Hematopoietic multipotent progenitor cell (in vitro differentiated cells): ENCODE measurements at places on chromosomes 4 and X. TPM values are rescaled to one million over a fixed set of nuclear protein-coding genes. Genes with fewer than 3 reads are reported as not detected.

Gene NDNF
- total RNA-seq = not detected

Gene SULT1B1
- 0.27 TPM for total RNA-seq

DNA sequence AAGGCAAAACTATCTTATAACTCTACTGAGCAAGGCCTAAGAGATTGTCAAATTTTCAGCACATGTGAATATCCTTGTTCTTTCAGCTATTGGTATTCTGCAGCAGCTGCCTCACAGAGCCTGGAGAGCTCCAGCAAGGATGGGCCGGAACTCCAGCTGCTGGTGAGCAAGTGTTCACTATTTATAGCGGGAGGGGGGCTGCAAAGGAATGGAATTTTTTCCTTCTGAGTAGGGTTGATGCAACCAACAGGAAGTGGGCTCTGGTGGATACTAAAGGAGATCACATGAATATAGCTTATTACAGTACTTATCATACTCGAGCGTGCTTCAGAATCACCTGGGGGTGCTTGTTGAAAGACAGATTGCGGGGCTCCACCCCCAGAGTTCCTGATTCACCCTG lies 20.2 kb upstream of the SETD7 start:
- no peak for DNase-seq

DNA sequence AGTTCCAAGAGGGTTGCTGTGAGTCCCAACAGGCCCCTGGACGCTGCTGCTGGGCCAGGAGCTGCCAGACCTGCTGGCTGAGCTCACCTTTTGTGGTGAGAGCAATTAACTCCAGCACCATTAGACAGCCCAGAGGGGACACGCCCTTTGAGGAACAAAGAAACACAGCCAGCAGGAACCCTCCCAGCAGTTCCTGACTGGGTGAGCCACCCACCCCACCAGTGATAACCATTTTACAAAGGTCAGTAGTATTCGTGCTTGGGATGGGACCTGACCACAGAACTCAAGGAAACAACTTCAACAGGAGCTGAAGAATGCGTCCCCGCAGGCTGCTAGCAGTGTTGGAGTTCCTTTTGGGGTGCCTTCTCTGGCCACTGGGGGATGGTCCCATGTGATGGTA lies 38.8 kb upstream of the AFAP1 start:
- no peak for DNase-seq

GRCh38 chr4:39706741-39707511 lies 9.0 kb downstream of the UBE2K start:
- no peak for DNase-seq

GRCh38 chr4:186765138-186765537 lies 41.5 kb upstream of the FAT1 start:
- DNase-seq = no peak
